ENCODE measurements at places on chromosomes 1 and 21. TPM values are rescaled to one million over a fixed set of nuclear protein-coding genes. Genes with fewer than 3 reads are reported as not detected.

SPATA17 gene
- total RNA-seq, result 3.0 TPM

IVL gene
- total RNA-seq, result not detected

ITGB3BP gene
- 25.8 TPM for total RNA-seq

CDK18 gene
- 3.1 TPM for total RNA-seq

RPTN gene
- total RNA-seq, result not detected

SELENOF gene
- 136 TPM for total RNA-seq

ADAMTS5 gene
- 13.0 TPM for total RNA-seq

ERVH48-1 gene
- total RNA-seq, result 0.22 TPM

PADI4 gene
- total RNA-seq, result 0.18 TPM

DNTTIP2 gene
- 35.6 TPM for total RNA-seq

CGN gene
- 0.35 TPM for total RNA-seq

OLFML2B gene
- total RNA-seq, result 78.4 TPM

- peaks cover 15% of the 10 kb centered on the region for H3K4me1 ChIP-seq
- H3K4me3 ChIP-seq, result no peak overlapping the region
- H3K27ac ChIP-seq, result no peak overlapping the region
- no peaks in the 10 kb centered on the region for H3K36me3 ChIP-seq
These were observed 76.6 kb upstream of the KIAA0040 start for GRCh38 chr1:175269151-175269550.

DNA sequence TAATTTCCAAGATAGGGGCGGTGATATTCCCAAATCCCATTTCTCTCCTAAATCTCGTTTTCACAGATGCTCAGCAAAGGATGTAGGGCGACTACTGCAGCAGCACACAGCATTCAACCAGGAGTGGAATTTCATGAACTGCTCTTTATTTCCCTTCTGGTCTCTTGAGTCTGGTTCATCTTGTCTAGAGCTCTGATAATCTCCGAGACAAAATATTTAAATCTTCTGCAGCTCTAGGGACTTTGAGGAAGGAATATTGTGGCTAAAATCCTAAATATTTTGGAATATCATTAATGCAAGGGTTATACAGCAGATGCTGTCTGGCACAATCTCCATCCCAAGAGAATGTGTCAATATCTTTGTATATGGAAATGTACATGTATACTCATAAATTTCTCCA is 45.4 kb downstream of the KIF26B start:
- H3K4me1 ChIP-seq, result no peaks in the 10 kb centered on the region
- peaks cover 4% of the 10 kb centered on the region for H3K27me3 ChIP-seq
- H3K27ac ChIP-seq, result no peak overlapping the region
- no peaks in the 10 kb centered on the region for H3K36me3 ChIP-seq
- peak; percentile 58 for DNase-seq

GRCh38 chr1:29211086-29212030 is 19.4 kb downstream of the MECR start:
- no peaks in the 10 kb centered on the region for H3K4me1 ChIP-seq
- no peaks in the 10 kb centered on the region for H3K27me3 ChIP-seq
- peaks cover 74% of the 10 kb centered on the region for H3K36me3 ChIP-seq
- H3K27ac ChIP-seq, result no peak overlapping the region

GRCh38 chr1:25550683-25551310 is 7.4 kb downstream of the LDLRAP1 start:
- no peaks in the 10 kb centered on the region for H3K27me3 ChIP-seq
- H3K27ac ChIP-seq, result no peak overlapping the region
- no peak overlapping the region for H3K4me3 ChIP-seq
- peaks cover 5% of the 10 kb centered on the region for H3K36me3 ChIP-seq

- H3K27ac ChIP-seq, result peak overlapping the region; percentile 38
- H3K27me3 ChIP-seq, result no peaks in the 10 kb centered on the region
- peaks cover 3% of the 10 kb centered on the region for H3K4me1 ChIP-seq
- no peak overlapping the region for H3K4me3 ChIP-seq
These were observed 28.0 kb upstream of the H3-3A start for GRCh38 chr1:226034482-226034881.

GRCh38 chr1:111758373-111758772 is 2.7 kb downstream of the DDX20 start:
- DNase-seq, result no peak
- H3K27me3 ChIP-seq, result no peaks in the 10 kb centered on the region
- no peak overlapping the region for H3K4me3 ChIP-seq
- no peak overlapping the region for H3K27ac ChIP-seq
- peaks cover 19% of the 10 kb centered on the region for H3K36me3 ChIP-seq
- H3K4me1 ChIP-seq, result peaks cover 13% of the 10 kb centered on the region

- peak; percentile 75 for DNase-seq
- H3K4me1 ChIP-seq, result peaks cover 17% of the 10 kb centered on the region
- H3K4me3 ChIP-seq, result peak overlapping the region; percentile 82
- H3K36me3 ChIP-seq, result no peaks in the 10 kb centered on the region
- peak overlapping the region; percentile 92 for H3K27ac ChIP-seq
These were observed 1.4 kb downstream of the BACH1 start for GRCh38 chr21:29299916-29300806.

- no peak for DNase-seq
- peaks cover 6% of the 10 kb centered on the region for H3K36me3 ChIP-seq
- no peak overlapping the region for H3K4me3 ChIP-seq
- no peak overlapping the region for H3K27ac ChIP-seq
These were observed 29.7 kb downstream of the MRPL39 start for GRCh38 chr21:25577424-25578055.

- no peak overlapping the region for H3K4me3 ChIP-seq
- no peaks in the 10 kb centered on the region for H3K36me3 ChIP-seq
- peaks cover 40% of the 10 kb centered on the region for H3K4me1 ChIP-seq
- H3K27me3 ChIP-seq, result peaks cover 87% of the 10 kb centered on the region
- no peak for DNase-seq
These were observed 3.0 kb upstream of the DMRTA2 start for GRCh38 chr1:50426108-50426700.

DNA sequence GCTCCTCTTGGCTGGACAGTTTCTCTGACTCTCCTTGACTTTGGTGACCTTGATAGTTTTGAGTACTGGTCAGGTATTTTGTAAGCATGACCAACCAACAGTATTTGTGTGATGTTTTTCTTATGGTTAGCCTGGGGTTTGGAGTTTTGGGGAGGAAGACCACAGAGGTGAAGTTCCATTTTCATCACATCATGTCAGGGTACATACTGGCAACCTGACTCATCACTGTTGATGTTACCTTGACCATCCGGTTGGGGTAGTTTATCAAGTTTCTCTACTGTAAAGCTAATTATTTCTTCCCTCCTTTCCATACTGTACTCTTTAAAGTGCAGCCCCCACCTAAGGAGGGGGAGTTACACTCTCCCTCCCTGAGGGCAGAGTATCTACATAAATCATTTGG is 13.4 kb downstream of the OSCP1 start:
- H3K27me3 ChIP-seq, result no peaks in the 10 kb centered on the region
- no peak for DNase-seq
- H3K4me3 ChIP-seq, result no peak overlapping the region
- H3K27ac ChIP-seq, result no peak overlapping the region

DNA sequence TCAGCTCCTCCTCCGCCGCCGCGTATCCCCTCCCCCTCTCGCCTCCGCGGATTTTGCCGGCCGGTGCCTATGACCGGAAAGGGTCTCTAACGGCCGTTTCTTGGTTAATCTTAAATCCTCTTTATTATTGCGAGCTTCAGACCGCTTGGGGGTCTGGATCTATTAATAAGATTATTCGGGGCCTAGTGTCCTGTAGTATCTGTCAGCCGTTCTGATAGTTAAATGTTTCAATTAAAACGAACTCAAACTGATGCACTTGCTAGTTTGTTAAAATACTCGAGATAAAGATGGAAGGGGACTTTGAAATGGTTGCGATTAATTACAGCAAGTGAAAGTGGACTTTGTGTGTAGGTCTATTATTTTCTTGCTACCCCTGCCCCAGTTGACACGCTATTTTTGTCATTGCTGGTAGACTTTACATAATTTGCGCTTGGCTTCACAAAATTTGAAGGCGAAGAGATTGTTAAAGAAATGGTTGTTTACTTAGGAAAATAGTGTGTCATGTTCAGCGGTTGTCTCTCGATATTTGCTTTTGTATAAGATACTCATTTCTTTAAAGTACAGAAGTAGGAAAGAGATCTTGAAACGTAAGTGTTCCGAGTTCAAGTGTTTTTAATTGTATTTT is 779 bp downstream of the SON start:
- peak overlapping the region; percentile 99 for H3K27ac ChIP-seq
- DNase-seq, result no peak
- peak overlapping the region; percentile 80 for H3K4me3 ChIP-seq
- H3K36me3 ChIP-seq, result peaks cover 10% of the 10 kb centered on the region

DNA sequence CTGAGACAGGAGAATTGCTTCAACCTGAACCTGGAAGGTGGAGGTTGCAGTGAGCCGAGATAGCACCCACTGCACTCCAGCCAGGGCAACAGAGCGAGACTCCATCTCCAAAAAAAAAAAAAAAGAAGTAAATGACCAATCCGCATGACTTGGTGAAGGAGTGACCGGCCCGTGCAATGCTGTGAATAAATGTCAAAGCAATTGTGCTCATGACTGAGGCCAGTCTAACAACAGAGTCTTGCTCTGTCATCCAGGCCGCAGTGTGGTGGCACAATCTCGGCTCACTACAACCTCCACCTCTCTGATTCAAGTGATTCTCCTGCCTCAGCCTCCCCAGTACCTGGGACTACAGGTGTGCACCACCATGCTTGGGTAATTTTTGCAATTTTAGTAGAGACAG is 27.8 kb upstream of the SLC19A1 start:
- DNase-seq, result no peak
- H3K4me1 ChIP-seq, result peaks cover 13% of the 10 kb centered on the region
- H3K36me3 ChIP-seq, result no peaks in the 10 kb centered on the region
- H3K4me3 ChIP-seq, result no peak overlapping the region

DNA sequence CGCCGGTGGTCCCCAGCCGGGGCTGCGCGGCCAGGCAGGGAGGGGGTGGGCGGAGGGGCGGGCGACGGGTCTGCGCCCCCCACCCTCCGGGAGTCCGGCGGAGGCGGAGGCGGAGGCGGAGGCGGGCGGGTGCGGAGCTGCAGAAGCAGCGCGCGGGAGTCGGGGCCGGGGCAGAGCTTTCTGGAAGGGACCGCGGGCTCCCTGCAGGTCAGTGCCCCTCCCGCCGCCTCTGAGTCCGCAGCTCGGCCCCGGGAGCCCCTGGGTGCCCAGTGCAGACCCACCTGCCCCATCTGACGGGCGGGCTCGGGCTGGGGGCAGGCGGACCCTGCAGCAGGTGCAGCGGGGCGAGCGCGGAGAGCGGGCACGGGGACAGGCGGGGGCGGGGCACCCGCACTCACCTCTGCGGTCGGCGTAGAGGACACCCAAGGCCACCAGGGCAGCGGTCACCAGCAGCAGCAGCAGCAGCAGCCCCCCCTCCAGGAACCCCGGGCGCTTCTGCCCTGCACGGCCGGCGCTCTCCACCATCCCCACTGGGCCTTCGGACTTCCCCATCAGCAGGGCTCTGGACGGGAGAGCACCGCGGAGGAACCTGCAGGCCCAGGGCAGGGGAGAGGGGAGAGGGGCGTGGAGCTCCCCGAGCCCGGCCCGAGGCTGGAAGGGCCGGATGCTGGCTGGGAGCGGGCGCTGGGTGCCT is 3.7 kb downstream of the MMEL1 start:
- H3K36me3 ChIP-seq, result no peaks in the 10 kb centered on the region
- H3K4me1 ChIP-seq, result peaks cover 8% of the 10 kb centered on the region
- H3K27me3 ChIP-seq, result peaks cover 44% of the 10 kb centered on the region
- H3K27ac ChIP-seq, result no peak overlapping the region

GRCh38 chr21:15968776-15969310 is 239.1 kb downstream of the USP25 start:
- no peaks in the 10 kb centered on the region for H3K4me1 ChIP-seq
- no peaks in the 10 kb centered on the region for H3K27me3 ChIP-seq
- no peak overlapping the region for H3K4me3 ChIP-seq
- H3K27ac ChIP-seq, result no peak overlapping the region

GRCh38 chr1:160346958-160347357 is 3.8 kb downstream of the NCSTN start:
- H3K4me3 ChIP-seq, result no peak overlapping the region
- no peak overlapping the region for H3K27ac ChIP-seq
- peaks cover 61% of the 10 kb centered on the region for H3K36me3 ChIP-seq
- peaks cover 17% of the 10 kb centered on the region for H3K4me1 ChIP-seq
- H3K27me3 ChIP-seq, result no peaks in the 10 kb centered on the region

- peak overlapping the region; percentile 92 for H3K4me3 ChIP-seq
- peak; percentile 77 for DNase-seq
- H3K27ac ChIP-seq, result peak overlapping the region; percentile 90
- peaks cover 10% of the 10 kb centered on the region for H3K4me1 ChIP-seq
- no peaks in the 10 kb centered on the region for H3K27me3 ChIP-seq
- peaks cover 3% of the 10 kb centered on the region for H3K36me3 ChIP-seq
These were observed 744 bp upstream of the WDR26 start for GRCh38 chr1:224435318-224435763.

- peaks cover 15% of the 10 kb centered on the region for H3K27me3 ChIP-seq
- no peaks in the 10 kb centered on the region for H3K36me3 ChIP-seq
- H3K4me1 ChIP-seq, result no peaks in the 10 kb centered on the region
- H3K27ac ChIP-seq, result no peak overlapping the region
These were observed 84.7 kb downstream of the DISP3 start for GRCh38 chr1:11563560-11564069.

DNA sequence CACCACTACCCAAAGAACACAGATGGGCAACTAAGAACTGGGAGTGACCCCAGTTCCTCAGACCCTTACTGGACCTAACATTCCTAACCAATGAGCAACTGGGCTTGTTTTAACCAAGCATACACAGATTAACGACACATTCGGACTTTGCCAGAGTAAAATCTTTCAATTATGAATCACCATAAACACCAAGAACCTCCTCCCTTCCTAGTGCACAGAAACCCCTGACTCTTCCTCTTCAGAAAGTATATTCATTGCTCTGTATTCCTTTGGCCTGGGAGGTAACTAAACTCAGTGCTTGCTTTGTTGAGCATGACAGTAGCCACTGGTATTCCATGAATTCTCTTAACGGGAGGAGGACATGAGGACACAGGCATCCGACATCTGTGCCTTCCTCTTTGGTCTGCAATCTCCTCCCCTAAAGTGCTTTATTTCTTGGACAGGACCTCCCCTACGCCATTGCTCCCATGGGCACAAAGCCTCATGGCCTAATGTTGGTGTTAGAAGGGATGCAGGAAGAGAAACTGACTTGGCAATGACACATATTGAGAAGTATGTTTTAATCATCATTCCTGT is 42.7 kb downstream of the SEC16B start:
- peaks cover 2% of the 10 kb centered on the region for H3K4me1 ChIP-seq
- no peaks in the 10 kb centered on the region for H3K27me3 ChIP-seq
- DNase-seq, result no peak
- peaks cover 20% of the 10 kb centered on the region for H3K36me3 ChIP-seq
- H3K27ac ChIP-seq, result no peak overlapping the region

DNA sequence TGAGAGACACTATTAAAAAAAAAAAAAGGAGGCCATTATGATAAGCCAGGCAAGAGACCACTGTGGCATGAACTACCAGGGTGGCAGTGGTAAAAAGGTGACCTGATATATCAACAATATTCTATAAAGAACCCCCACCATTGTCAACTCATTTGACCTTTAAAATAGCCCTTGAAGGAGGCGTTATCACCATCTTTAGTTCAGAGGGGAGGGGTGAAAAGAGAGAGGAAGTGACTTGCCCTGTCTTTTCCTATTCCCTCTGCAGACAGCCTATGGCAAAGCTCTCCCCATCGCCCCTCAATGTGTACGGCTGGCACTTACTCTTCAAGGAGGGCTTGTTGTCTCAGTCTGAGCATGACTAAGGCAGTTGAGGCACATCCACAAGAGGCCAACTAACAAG is 11.7 kb upstream of the SLFNL1 start:
- no peaks in the 10 kb centered on the region for H3K4me1 ChIP-seq
- H3K4me3 ChIP-seq, result no peak overlapping the region
- H3K27ac ChIP-seq, result no peak overlapping the region
- H3K36me3 ChIP-seq, result peaks cover 69% of the 10 kb centered on the region
- no peaks in the 10 kb centered on the region for H3K27me3 ChIP-seq

GRCh38 chr21:36926989-36927718 is 39.3 kb downstream of the HLCS start:
- H3K4me1 ChIP-seq, result peaks cover 3% of the 10 kb centered on the region
- no peak overlapping the region for H3K27ac ChIP-seq
- no peaks in the 10 kb centered on the region for H3K27me3 ChIP-seq
- H3K36me3 ChIP-seq, result peaks cover 10% of the 10 kb centered on the region

GRCh38 chr21:35244514-35244913 is 195.4 kb upstream of the RUNX1 start:
- no peaks in the 10 kb centered on the region for H3K36me3 ChIP-seq

Measured in muscle of leg (tissue), 16 donors.